Prostate gland (tissue), 2 donors: ENCODE measurements at places on chromosomes 3 and 15. TPM values are rescaled to one million over a fixed set of nuclear protein-coding genes. Genes with fewer than 3 reads are reported as not detected.

Gene GPR62
- 0.41 TPM for total RNA-seq

Gene ALPK3
- total RNA-seq = 0.68 TPM

Gene RTP4
- 2.7 TPM for total RNA-seq

Gene MCF2L2
- 4.0 TPM for total RNA-seq

Gene WDR93
- total RNA-seq = 0.18 TPM

Gene COLQ
- total RNA-seq = 0.87 TPM

Gene FBXL22
- 12.5 TPM for total RNA-seq

Gene BDH1
- 84.3 TPM for total RNA-seq

Gene SERINC4
- not detected for total RNA-seq

Gene XCR1
- total RNA-seq = not detected

Gene TLR9
- total RNA-seq = 0.17 TPM

Gene TRH
- total RNA-seq = 0.97 TPM

Gene OSBPL10
- total RNA-seq = 82.8 TPM

Gene TMEM40
- 8.5 TPM for total RNA-seq

Gene GABRB3
- total RNA-seq = 12.4 TPM

Gene FSTL1
- total RNA-seq = 265 TPM

Gene IQCF5
- not detected for total RNA-seq

Gene SLC22A14
- 0.64 TPM for total RNA-seq

Gene LRRC31
- total RNA-seq = 1.1 TPM

Gene MBD4
- 20.6 TPM for total RNA-seq

Gene INSYN1
- total RNA-seq = 26.0 TPM

Gene TMEM207
- not detected for total RNA-seq

Gene GPR15
- not detected for total RNA-seq

Gene SPATA12
- total RNA-seq = not detected

Gene SI
- total RNA-seq = 0.40 TPM

Gene SLC9C1
- not detected for total RNA-seq

Gene IGSF11
- 0.46 TPM for total RNA-seq

Gene LRTM1
- 2.0 TPM for total RNA-seq

Gene HGD
- 47.1 TPM for total RNA-seq
